NCI-H446 (cell line): ENCODE measurements at places on chromosomes 6 and 20.

- DNase-seq: no peak
These were observed 92.6 kb downstream of the DLL1 start for GRCh38 chr6:170198298-170198697.

DNA sequence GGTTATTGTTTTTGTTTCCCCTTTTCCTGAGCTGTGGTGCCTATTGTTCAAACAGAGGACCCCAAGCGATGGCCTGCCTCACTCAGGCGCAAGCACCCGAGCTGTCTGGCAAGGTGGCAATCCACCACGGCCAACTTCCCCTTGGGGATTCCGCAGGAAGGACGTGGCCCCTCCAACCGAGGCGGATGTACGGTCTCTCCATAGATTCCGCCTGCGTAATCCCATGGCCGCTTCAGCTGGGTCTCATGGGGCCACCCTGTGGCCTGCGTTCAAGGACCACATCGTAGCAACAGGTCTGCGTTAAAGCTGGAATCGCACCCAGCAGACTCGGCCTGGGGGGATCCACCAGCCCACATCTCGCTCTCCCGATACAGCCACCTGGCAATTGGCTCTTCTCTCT, 79.9 kb downstream of the CEBPB start:
- DNase-seq: no peak

DNA sequence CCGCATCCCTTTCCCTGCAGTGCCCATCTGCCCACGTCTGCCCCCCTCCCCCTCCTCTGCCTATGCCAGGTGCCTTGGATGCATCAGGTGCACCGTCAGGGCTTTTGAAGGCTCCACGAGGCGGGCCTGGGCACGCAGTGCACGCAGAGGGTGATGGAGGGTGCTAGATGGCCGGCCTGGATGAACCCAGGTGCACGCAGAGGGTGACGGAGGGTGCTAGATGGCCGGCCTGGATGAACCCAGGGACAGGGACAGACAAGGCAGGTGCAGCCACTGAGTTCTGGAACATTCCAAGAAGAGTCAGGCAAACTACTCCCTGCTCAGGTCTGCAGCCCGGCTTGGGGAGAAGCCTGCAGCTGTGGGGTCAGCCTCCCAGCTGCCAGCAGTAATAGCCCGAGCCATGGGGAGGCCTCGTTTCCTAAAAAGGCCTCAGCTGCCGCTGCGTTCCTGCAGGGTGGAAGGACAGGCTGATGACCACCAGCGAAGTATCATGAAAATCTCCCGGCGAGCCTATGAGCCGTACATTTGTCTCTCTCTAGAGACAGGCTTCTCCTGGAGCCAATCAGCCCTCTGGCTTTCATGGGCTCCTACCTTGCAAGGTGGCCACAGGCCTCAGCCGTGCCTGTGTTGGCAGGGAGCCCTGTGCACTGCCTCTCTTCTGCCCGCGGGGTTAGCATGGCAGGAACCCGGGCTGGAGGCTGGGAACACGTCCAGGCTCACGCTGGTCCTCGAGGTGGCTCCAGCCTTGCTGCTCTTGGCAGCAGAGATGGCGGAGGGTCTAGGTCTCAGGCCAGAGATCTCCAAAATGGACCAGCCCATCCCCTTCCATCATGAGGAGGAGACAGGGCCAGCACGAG, 29.6 kb downstream of the NTSR1 start:
- DNase-seq: no peak

DNA sequence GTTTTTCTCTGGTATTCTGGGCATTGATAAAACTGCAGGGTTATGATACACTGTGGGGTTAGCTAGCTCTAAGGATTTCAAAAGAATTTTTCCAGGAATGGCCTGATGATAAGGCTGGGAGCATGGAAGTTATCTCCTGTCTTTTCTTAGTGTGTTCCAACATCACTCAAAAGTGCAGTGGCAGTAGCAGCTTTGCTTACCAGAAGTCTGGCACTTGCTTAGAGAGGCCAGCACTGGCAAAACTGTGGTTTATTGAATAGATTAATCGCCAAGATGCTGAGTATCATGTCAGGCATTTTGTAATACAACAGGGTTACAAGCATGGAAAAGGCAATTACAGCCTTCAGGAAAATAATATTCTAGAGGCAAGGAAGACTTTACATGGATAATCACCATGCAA, 719.5 kb upstream of the GJE1 start:
- no peak for DNase-seq

GRCh38 chr6:3663811-3664210, 87.7 kb downstream of the PXDC1 start:
- DNase-seq: no peak

DNA sequence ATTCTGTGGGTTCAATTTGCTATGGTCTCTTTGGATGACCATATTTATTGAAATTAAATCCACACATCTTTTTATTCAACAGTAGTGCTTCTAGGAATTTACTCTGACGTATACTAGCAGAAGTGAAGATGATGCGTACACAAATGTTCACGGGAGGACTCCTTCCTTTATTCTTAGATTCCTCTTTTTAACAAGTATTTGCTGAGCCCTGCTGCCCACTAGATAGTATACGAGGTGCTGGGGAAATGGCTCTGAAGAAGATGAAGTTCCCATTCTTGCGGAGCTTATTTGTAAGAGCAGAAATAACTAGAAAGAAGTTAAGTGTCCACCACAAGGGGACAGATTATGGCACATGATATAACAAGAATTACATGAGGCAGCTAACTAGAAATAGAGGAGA, 145.2 kb downstream of the DOK5 start:
- no peak for DNase-seq

GRCh38 chr20:41034239-41034638, 5.6 kb downstream of the TOP1 start:
- no peak for DNase-seq

DNA sequence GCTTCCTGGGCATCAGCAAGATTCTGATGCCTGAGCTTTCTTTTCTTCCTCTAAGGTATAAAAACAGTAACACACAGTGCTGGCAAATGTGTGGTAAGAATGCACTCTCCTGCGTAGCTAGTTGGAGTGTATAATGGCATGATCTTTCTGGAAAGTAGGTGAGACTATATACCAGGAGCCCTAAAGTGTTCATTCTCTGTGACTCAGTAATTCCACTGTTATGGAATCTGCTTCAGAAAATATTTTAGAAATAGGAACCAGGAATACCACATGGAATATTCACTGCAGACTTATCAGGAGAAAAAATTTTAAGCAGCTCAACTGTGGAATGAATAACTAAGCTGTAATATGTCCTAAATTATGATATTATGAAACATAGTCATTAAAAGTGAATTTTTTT, 16.9 kb upstream of the CSE1L start:
- DNase-seq: no peak

DNA sequence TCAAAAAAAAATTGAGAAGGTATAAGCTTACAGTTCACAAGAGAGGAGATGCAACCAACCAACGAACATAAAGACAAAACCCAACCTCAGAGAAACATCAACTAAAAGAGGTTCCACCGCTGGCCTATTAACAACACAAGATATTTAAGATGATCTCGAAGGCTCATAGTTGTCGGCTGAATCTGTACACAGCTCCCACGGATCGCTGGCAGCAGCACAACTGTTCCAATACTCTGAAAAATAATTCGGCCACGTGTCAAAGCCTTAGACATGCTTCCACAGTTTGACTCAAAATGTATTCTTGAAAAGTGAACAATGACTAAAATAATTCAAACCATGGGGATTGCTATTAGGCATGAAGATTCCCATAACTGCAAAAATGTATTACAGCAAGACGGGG, 13.7 kb downstream of the EXOC2 start:
- DNase-seq: no peak

DNA sequence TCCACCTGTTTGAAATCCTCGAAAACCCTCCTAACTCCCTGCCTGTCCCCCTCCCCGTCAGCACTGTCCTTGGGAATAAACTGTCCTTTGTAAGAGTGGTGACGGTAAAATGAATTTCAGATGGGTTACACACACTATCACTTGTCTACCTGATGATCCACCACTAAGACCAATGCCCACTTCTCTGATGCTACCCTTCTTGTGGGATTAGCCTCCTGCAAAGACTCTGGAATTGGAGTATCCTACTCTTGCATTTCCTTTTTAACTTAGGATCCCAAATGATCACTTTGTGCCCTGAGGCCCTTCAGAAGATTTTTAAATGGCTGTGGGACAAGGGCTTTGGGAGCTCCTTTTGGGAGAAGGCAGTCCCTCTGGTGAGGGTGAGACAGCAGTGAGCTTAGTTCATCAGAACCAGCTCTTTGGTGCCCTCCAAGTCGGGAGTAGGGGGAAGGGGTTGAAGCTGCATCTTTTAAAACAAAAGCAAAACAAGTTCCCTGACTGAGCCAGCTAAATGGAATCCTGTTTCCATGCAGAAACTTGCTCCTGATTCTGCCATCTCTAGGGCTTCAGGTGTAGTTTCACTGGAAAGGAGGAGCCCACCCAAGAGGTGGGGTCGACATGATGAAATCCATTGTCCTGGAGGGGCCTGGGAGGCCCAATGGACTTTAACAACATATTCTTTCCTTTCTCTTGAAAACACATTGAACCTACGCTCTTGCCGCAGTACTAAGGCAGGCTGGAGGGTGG, 86.5 kb downstream of the ASXL1 start:
- no peak for DNase-seq

DNA sequence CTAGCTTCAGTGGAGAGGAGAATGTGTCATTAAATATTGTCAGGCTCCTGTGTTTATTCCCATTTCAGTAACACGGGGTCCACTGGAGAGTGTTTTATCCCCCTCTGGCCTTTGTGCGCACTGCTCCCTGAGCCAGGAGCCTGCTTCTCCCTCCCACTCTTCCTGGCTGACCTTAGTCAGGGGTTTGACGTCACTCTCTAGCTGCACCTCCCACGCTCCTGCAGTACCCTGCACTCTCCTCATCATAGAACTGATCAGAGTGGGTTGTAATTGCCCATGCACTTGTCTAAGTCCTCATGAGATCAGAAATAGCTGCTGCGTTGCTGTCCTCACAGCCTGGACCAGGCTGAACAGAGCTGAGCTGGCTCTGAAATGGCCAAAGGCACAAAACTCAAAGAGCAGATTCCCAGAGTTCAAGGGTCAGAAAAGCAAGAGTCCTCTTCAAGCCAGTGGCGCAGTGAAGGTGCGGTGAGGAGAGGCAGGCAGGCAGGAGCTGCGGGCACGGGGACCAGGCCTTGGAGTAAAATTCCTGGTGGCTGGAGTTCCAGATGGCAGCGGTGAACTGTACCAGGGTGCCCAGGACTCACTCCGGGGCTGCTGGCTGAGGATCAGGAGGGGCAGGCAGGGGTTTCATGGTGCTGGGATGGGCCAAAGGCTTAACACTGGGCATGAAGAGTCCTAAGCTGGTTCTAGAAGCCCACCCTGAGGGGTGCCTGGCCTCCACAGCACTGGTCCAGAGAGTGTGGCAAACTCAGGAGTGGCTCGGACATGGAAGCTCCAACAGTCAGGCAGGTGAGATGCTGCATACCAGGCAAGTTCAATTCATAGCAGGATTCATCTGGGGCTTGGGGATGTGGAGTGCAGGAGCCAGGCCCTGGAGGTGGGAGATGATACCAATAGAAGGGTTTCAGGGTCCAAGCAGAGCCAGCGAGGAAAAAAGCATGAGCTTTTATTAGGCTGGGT, 170.9 kb downstream of the SCP2D1 start:
- no peak for DNase-seq

DNA sequence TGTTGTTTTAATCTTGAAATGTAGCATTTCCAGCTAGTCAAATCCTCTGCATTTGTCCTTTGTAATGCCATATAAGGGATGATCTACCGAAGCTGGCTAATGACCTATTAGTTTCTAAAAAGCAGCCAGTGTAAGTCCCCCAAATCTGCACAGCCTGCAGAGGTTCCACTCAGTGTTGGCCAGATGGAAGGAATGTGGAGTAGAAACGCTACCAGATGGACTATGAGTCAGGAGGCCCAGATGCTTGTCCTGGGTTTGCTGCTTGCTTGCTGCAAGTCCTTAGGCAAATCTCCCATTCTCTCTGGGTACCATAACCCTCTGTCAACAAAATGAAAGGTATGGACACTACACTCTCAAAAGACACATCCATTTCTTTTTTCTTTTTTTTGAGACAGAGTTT, 149.8 kb downstream of the BTBD9 start:
- peak; percentile 90 for DNase-seq

DNA sequence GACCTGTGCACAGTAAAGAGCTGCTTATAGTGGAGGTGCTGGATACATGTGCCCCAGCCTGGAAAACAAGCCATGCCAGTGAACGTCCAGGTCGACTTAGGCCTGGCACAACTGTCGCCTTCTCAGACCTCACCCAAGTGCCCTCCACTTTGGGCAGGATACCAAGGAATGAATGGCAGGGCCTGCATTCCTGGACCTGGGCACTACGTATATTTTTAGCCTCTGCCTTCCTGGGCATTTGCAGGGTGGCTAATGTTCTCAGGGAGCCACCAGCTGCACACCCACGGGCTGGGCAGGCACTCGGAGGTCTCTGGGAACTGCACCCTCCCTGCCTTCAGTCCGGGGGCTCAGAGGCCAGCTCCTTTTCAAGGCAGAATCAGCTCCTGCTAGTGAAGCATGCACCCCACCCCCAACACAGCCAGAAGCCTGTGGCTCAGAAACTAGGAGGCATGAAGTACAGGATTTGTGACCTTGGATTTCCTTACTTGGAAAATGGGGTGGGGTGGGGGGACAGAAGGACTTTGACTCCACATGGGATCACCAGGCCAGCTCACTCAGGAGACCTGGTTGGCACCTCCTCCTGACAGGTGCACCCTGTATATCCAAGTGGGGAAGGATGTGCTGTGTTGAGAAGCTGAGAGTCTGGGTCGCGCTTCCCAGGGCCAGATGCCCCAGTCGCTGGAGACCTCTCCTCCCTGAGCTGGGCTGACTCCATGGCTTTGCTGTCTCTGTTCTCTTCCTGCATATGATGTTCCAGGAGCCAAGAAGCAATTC, 2.5 kb upstream of the LSM14B start:
- DNase-seq: no peak

- no peak for DNase-seq
These were observed 386.4 kb upstream of the MMS22L start for GRCh38 chr6:97669191-97670031.

DNA sequence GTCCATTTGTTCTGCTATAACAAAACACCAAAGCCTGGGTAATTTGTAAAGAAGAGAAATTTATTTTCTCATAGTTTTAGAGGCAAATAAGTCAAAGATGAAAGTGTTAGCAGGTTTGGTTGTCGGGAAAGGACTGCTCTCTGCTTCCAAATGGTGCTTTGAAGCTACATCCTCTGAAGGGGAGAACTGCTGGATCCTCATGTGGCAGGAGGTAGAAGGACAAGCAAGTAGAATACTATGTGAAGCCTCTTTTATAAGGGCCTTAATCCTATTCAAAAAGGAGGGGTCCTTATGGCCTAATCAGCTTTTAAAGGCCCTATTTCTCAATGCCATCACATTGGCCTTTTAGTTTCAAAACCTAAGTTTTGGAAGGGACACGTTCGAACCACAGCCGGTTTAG, 826.0 kb upstream of the EPHA7 start:
- no peak for DNase-seq
